SJCRH30 (cell line): ENCODE measurements at places on chromosomes 6 and 20.
A peak's percentile ranks its signal among the peaks of the same experiment; 100 is the strongest.

GRCh38 chr20:53074811-53075314 lies 102.7 kb downstream of the TSHZ2 start:
- DNase-seq, result no peak

- no peak for DNase-seq
These were observed 17.0 kb downstream of the CRISP1 start for GRCh38 chr6:49849213-49849907.

DNA sequence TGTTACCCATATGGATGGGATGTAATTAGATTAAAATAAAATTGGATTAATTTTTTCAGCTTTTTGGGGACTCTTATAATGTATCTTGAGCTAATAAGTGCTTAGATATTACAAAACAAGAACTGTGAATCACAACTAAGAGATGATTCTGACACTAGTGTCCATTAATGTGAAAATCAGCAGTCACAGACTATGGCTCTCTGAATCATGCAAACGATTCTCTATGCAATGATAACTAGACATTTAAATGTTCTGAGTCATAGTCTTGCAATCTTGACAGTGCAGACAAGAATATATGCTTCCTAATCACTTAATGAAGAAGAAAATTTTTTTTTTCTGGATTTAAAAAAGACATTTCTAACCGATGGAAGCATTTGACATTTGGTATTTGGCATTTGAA lies 82.2 kb upstream of the OPRM1 start:
- DNase-seq, result no peak

DNA sequence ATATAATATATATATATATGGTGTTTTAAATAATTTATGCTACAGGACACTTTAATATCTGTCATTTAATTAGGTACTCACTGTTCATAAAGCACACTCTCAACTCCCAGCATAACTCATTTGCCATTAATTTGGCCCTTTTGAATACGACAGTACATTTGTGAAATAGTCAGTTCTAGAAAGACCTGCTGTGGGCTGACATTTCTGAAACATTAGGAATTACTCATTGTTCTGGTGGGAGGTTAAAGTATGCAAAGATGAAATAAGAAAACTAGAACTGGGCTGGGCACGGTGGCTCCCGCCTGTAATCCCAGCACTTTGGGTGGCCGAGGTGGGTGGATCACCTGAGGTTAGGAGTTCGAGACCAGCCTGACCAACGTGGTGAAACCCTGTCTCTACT lies 497.5 kb downstream of the UTRN start:
- DNase-seq, result no peak

DNA sequence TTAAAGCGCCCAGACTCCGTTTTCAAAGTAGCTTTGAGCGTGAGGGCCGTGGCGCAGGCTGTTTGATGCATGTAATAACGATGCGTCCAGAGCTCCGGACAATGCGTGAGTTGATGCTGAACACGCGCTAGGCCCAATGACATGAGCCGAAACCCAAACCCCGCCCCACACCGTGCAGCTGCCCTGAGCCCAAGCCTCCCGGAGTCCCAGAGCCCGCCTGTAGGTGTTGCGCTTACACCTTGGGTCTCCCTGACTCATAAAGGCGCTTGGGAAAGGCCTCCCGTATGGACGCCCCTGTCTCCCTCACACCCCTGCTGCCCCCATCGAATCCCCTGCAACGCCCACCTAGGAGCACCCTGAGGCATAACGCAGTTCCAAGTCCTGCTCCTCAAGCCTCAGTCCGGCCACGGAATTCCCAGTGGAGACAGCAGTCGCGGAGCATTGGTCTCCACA lies 87.6 kb downstream of the ERMARD start:
- DNase-seq, result no peak

GRCh38 chr6:93036835-93037234 lies 382.5 kb downstream of the EPHA7 start:
- DNase-seq, result no peak

- DNase-seq, result no peak
These were observed 50.3 kb upstream of the PREP start for GRCh38 chr6:105452924-105453756.

GRCh38 chr6:142395266-142395665 lies 93.5 kb downstream of the ADGRG6 start:
- DNase-seq, result no peak

DNA sequence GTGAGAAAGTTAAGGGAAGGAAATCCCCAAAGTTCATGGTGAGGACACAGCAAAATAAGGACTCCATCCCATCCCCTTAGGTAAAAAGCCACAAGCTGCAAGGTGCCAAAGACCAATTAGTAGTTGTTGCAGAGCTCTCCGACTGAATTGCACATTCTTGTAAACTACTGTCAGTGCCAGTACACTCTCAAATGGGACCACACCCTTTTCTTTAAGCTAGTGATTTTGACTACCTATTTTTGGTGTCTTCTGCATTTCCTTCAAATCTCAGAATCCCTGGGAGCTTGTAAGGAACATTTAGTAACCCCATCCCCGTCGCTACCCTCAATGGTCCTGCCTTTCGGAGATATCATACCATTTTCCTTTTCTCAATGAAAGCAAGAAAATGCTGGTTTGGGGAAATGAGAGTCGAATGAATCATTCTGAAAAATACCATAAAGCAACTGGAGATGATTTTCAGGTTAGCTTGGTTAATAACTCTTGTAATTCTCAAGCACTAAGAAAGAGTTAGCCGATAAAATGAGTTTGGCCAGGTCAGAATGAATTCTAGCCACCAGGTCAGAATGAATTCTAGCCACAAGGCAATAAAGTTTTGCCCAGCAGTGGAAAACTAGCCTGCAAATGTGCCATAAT lies 5.2 kb upstream of the HMGN3 start:
- no peak for DNase-seq

GRCh38 chr6:89045011-89045387 lies 35.6 kb upstream of the PNRC1 start:
- DNase-seq, result no peak

DNA sequence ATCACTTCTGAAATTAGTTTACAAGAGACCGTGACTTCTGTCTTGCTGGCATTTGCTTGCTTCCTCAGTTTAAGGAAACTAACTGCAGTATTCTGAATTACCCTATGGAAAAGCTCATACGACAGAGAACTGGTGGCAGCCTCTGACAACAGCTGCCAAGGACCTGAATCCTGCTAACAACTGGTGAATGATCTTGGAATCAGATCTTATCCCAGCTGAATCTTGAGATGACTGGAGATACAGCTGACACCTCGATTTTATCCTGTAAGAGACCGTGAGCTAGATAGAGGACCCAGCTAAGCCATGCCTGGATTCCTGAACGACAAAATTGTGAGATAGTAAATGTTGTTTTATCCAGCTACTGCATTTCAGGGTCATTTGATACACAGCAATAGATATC lies 202.3 kb downstream of the OGFRL1 start:
- peak; percentile 77 for DNase-seq
